ENCODE measurements at places on chromosomes 16 and 17.

DNA sequence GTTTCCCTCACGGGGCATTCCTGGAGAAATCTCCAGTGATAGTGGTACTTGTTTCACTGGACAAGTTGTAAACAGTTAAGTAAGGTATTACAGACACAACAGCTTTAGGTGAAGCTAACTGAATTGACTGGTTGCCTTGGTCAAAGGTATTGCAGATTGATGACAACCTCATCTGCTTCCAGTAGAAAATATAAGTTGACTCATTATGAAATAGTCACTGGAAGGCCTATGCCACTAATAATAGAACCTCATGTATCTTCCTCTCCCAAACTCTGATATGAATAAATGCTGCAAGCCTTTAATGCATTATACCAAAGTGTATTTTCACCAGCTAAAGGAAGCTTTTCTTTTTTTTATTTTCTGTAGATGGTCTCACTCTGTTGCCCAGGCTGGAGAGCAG is 44.8 kb downstream of the GLG1 start:
- no peak for DNase-seq

GRCh38 chr16:85195900-85196772 is 83.9 kb upstream of the CIBAR2 start:
- no peak for DNase-seq

DNA sequence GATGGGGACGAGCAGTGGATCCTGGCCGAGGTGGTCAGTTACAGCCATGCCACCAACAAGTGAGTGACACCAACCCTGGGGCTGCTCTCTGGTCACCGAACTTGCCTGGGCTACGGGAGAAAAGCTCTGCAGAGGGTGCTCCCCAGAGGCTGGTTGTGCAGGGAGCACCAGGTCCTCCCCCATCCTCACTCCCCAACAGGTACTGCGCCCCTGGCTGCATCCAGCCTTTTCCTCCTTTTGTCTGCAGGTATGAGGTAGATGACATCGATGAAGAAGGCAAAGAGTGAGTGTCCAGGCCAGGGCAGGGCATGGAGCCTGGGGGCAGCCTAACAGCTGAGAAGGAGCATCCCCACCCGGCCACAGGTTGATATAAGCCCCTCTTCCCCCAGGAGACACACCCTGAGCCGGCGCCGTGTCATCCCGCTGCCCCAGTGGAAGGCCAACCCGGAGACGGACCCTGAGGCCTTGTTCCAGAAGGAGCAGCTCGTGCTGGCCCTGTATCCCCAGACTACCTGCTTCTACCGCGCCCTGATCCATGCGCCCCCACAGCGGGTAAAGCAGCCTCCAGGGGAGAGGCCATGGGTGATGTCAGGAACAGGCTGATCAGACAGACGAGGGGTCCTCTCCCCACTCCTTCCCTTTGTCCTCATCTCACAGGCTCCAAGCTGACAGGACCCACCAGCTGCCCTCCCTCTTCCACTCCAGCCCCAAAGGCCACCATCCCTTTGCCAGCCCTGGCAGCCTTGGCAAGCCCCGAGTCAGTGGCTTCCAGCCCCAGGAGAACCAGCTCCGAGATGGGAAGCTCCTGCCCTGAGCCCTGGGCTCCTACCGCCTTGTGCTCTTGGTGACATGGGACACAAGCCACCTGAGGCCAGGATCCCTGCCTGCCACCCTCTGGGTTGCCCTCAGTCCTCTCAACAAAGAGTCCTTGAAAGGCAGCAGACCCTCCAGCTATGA is 6.2 kb downstream of the SULT1A2 start:
- DNase-seq: no peak

DNA sequence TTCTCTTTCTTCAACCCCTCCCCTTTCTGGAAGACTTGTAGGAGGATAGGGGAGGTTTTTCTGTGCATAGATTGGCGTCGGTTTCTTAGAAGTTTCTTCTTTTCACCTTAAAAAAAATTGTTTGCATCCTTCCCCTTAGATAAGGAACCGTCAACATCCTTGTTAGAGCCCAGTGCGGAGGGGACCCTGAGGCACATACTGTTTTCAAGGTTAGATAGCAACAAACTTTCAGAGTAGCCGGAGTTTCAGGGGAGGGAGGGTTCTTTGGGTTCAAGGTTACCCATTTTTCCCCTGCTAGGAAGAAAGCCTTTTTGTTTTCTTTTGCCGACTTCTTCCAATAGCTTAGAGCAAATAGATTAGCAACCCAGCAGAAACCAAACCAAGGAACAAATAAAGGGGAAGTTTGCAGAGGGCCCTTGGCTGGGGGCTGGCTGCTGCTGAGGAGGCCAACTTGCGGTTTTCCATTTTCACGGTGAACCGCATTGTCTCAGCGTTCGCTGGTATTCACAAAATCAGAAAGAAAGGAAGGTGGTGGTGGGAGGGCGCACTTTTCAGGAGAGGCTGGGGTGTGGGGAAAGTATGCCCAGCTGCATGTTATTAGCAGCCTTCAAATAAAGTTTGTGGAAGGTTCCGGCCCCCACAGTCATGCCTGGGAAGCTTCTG is 28.8 kb downstream of the MSI2 start:
- DNase-seq: no peak

- DNase-seq: no peak
Measured at GRCh38 chr17:21676281-21677111, 15.8 kb upstream of the KCNJ18 start.

- no peak for DNase-seq
Measured at GRCh38 chr16:9859701-9860327, 322.4 kb downstream of the GRIN2A start.
